ENCODE measurements at places on chromosomes 2 and 18.

GRCh38 chr2:45918463-45919159 lies 267.1 kb downstream of the PRKCE start:
- DNase-seq = no peak

DNA sequence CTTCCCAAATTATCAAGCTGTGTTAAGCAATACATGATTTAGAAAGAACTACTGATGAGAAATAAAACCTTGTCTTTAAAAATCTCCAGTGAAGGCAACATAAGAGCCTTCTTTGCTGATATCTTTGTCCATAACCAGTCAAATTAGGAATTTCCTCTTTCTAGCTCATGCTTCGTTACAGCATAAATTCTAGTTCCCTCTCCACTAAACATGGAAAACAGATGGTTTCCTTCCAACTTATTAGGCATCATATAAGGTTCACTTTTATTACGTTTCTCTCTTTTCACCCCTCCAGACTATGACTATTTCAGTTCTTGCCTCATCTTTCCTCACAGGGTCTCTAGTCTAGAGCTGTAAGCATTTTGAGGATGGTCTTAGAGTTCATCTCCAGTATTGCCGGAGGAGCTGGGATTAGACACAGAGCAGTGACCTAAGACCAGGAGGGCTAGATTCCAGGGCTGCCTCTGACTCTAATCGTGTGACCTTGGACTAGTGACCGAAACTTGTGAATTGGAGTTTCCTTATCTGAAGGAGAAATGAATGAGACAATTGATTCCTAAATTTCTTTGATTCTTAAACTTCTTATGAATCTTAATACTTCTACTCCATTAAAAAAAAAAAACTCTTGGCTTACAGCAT lies 195.5 kb upstream of the APCDD1 start:
- no peak for DNase-seq

DNA sequence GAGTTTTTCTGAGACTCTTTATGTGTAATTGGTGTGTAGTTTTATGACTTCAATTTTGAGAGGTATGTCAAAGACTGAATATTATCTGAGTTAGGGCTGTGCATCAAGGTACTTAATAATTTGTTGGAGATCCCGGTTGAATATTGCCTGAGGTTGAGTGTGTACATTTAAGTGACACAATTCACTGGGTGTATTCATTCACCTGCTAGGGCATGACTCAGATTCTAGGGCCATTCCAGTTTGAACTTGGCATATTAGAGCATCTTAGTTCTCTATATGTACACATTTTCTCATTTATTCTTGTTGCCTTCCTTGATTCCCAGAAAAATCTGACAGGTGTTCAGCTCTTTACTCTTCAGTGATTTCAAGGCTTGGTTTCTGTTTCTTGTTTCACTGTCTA lies 12.5 kb downstream of the MAP4K4 start:
- no peak for DNase-seq

GRCh38 chr18:3153107-3153704 lies 66.6 kb downstream of the MYOM1 start:
- no peak for DNase-seq

- DNase-seq = no peak
These were observed 1.1 kb upstream of the MTA3 start for GRCh38 chr2:42567364-42567763.

DNA sequence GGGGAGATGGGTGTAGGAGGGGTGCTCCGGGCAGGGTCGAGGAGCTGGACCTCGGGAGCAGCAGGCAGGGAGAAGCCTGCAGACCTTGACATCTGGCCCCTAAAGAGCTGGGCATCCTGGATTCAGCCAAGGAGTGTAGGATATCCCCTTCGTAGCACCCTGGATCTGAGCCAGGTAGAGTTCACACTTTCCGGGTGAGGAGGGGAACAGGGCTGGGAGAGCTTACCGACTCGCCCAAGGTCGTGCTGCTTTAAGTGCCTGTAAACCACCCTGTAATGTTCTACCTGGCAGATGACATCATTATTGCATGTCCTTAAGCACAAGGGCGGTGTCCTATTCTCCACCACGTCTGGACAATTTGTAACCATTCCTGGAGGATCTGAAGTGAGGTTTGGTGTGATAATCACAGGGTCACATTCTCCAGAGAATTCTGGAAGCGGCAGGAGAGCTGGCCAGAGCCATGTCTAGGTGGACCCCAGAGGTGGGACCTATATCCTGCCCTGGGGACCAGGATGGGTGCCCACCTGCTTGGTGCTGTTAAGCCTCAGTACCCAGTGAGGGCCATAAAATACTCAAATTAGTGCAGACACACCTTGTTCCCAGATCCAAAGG lies 14.6 kb downstream of the ITM2C start:
- no peak for DNase-seq

DNA sequence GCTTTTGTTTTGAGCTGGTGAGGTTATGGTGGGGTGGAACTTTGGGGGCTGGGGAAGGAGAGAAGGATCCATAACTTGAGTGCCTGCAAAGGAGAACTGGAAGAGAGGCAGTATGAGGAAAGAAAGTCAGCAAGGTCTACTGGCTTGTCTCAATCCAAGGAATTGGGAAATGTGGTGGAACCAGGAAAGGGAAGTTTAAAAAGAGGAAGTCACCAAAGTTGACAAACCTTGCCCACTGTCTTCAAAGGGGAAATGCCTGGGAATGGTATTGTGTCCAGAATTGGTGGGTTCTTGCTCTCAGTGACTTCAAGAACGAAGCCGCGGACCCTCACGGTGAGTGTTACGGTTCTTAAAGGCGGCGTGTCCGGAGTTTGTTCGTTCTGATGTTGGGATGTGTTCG lies 304.1 kb upstream of the FAM98A start:
- no peak for DNase-seq

GRCh38 chr2:176753752-176754474 lies 458.7 kb upstream of the HNRNPA3 start:
- DNase-seq = no peak

DNA sequence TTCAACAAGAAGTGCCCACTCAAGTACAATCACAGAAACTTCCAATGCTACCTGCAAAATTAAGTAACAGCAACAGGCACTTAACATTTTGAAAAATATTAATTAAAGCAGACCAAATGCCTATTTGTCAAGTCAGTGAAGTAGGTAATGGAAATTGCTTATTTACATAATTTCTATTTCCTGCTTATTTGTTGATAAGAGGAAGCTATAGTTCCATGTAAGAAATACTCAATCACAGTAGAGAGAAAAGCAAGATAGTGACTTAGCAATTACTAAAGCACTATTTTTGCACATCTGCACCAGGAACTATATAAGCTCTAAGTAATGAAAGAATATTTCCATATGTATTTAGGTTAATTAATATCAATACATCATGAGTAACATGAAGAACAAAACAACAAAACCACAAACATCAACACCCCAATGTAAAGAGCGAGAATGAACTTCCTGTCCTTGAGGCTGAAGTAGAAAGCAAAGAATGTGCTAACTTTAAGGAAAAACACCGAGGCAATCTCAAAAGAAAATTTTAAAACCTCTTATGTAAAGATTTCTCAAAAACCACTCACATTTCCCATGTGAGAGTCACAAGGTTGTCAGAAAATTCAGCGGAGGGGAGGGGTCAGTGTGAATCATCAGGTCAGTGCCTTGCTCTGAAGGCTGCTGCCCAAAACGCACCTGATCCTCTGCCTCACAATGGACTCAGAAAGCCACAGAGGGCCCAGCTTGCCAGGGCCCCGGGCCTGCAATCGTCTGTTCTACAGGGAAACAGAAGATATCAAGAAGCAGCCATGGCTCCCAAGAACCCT lies 12.5 kb downstream of the NPC1 start:
- no peak for DNase-seq

- DNase-seq = no peak
These were observed 10.4 kb downstream of the RTTN start for GRCh38 chr18:70195014-70195614.

GRCh38 chr18:21997207-21998143 lies 171.9 kb upstream of the GATA6 start:
- no peak for DNase-seq

DNA sequence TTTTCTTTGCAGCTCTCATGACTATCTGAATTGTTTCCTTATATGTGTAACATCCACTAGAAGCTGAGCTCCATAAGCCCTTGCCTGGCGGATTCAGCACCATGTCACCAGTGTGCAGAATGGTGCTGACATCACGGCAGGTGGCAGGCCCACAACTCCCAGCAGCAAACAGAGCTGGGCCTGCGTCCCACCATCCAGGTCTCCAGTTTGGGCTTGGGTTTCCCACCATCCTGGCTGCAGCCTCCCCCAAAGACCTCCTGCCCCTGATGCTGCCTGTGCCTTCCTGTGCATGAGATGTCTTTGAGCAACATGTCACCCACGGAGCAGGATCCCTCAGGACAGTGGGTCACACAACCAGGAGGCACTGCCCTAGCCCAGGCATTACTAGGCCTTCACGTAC lies 113.1 kb downstream of the TNS1 start:
- no peak for DNase-seq

DNA sequence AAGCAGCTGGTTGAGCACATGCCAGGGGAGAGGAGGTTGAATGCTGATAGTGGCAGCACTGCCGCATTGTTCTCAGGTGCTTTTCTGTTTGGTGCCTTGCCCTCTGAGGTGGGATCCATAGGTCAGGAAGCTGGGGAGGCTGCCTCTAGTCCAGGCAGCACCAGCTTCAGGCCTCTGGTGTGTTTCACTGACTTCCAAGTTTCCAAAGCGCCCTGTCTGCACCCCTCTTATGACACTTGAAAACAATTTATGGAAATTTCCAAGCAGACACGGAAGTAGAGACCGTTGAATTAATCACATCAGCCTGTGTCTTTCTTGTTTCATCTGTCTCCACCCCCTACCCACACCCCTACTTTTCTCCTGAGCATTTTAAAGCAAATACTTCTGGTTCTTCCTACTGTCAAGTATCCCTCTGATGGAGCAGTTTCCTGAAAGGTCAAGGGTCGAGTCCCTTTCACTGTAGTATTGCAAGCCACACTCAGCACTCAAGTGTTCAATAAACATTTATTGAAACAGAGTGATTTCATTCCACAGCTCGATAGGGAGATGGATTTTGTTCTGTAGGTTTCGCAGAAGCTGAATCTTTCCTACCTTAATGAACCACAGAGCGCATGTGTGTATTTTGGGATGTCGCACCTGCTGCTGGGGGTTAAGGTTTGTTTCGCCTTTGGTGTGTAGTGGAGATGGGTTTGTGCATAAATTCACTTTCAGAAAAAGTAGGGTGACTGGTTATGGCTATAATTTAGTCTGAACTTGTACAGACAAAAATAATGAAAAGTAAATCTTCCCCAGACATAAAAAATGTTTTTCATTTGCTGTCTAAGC lies 21.4 kb downstream of the DGKD start:
- no peak for DNase-seq

DNA sequence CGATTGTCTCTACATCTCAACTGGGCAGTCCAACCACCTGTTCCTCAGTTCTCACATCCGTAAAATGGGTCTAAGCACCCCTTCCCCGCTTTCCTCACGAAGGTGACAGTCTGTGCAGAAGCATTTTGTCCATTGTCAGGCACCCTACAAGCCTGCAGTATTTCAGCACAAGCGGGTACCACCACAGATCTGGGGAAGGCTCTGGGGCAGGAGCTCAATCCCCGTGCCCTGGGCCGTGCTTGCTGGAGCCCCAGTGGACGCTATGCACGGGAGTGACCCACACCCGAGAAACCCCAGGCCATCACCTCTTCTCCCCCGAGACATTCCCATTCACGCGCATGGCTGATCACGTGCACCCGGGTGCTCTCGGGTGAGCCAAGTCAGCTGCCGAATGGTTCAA lies 137.7 kb upstream of the PXDN start:
- DNase-seq = no peak
